ENCODE measurements at places on chromosomes 16 and 17.

GRCh38 chr17:68570526-68570925 lies 30.6 kb downstream of the FAM20A start:
- H3K27me3 ChIP-seq, result no peaks in the 10 kb centered on the region
- no peaks in the 10 kb centered on the region for H3K36me3 ChIP-seq
- no peak overlapping the region for H3K27ac ChIP-seq
- no peak overlapping the region for H3K4me3 ChIP-seq
- no peak for DNase-seq

GRCh38 chr16:72282362-72282761 lies 110.4 kb upstream of the PMFBP1 start:
- no peaks in the 10 kb centered on the region for H3K4me1 ChIP-seq
- H3K36me3 ChIP-seq, result no peaks in the 10 kb centered on the region
- no peak for DNase-seq
- no peaks in the 10 kb centered on the region for H3K27me3 ChIP-seq

DNA sequence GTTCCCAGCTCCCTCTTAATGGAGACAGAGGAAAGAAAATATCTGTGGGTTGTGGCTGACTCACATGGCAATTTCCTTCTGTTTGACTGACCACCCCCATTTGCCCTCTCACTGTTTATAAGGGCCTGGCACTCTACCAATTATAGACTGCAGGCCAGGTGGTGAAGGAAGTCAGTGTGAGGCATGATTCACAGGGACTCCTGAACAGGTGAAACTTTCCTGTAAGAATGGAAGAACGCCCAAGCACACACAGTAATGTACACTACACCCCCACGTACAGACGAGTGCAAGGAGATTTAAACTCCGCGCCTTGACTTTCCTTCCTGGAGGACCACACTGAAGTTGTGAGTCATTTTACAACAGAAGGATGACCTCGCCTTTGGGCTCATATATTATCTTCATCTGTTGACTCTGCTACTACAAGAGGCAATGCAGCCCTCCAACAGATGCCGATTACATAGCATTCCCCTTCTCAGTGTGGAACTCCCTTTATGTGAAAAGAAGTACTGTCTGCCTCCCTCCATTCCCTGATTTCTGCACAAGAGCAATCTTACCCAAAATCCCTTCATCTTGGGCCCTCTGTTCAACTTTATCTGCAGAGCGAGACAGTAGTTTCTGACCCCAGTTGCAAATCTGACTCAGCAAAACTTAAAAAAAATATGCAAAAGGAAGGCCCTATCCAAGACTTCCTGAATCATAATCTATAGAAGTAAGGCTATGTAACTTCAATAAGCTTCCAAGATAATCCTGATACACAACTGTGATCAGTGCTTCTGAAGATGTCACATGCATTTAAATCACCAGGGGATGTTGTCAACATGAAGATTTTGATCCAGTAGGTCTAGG lies 163.6 kb downstream of the SHISA6 start:
- H3K36me3 ChIP-seq, result no peaks in the 10 kb centered on the region
- no peaks in the 10 kb centered on the region for H3K27me3 ChIP-seq
- H3K4me3 ChIP-seq, result no peak overlapping the region
- H3K4me1 ChIP-seq, result no peaks in the 10 kb centered on the region

GRCh38 chr17:65177901-65178300 lies 40.7 kb downstream of the RGS9 start:
- no peaks in the 10 kb centered on the region for H3K4me1 ChIP-seq
- H3K27ac ChIP-seq, result no peak overlapping the region
- H3K27me3 ChIP-seq, result no peaks in the 10 kb centered on the region
- H3K36me3 ChIP-seq, result no peaks in the 10 kb centered on the region
- no peak overlapping the region for H3K4me3 ChIP-seq

DNA sequence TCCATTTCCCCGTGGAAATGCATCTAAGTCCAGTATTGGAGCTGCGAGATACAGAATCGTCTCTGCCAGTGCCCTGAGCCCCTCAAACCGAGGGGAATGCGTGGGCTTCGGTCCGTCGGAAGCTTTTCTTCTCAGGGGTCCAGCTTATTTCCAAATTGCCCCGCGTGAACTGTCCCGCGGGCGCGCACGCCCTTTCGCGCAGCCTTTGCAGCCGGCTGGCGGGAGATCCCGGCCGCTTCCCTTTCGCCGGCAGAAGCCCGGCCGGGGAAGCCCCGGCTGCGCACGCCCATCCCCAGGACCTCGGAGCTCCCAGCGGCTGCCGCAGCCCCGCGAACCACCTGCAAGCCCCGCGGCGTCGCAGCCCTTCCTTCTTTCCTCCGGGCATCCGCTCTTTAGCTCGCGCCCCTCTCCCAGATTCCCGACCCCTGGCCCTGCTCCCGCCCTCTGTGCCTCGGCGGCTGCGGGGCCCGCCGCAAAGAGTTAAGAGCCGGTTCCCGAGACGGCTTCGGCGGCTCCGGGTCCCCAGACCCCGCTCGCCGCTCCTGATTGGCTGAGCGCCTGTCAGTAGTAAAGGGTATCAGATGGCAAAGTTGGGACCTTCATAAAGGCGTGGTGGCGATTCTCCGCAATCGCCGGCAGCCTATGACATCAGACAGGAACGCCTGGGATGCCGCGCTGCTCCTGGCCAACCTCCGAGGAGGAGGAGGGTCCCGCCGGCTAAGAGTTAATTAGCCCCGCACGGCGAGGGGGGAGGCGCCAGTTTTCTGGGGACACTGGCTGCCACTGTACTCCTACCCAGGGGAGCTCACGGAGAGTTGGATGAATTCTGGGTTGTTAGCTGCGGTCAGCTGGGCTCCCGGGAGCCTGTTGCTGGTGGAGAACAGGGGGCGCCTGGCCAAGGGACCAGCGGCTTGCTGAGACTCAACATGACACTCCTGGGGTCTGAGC lies at the start of gene MYOCD:
MYOCD (plus strand) TSS at position 628 of the 948 bp plus-strand sequence; CDS start at position 927, 299 bp downstream.
- H3K36me3 ChIP-seq, result no peaks in the 10 kb centered on the region
- peaks cover 16% of the 10 kb centered on the region for H3K4me1 ChIP-seq

DNA sequence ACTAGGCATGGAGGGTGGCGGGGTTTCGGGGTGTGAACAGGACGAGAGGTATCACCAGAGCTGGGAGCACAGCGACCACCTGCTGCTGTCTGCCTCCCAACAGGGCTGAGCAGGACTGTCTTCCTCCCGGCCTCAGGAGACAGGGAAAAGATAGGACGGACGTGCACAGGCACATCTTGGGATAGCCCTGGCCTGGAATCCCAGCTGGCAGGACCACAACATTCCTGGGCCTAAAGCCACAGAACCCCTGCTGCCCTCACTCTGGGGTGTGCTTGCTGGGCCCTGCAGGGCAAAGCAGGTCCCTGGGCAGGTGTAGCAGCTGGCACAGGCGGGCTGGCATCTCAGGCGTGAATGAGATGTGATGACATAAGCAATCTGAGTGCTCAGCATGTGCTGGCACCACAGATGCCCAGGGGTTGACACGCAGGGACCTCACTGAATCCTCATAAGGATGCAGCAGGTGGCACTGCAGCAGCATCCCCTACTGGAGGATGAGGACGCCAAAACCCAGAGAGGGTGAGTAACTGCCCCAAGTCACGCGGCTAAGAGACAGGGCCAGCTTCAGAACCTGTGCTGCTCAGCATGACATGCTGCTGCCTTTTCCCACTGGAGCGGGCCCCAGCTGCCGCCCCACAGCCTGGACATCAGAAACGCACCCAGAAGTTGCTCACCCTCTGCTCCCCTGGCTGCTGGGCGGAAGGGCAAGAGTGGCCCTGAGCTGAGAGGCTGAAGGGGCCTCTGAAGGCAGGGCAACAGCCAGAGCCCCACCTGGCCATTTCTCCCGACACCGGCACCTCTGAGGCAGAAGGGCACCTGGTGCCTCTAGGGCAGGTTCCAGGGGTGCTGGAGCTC lies 7.1 kb downstream of the CORO7 start:
- no peak overlapping the region for H3K4me3 ChIP-seq
- no peak for DNase-seq
- no peaks in the 10 kb centered on the region for H3K27me3 ChIP-seq
- H3K4me1 ChIP-seq, result peaks cover 31% of the 10 kb centered on the region
- peaks cover 51% of the 10 kb centered on the region for H3K36me3 ChIP-seq
- no peak overlapping the region for H3K27ac ChIP-seq

- DNase-seq, result peak; percentile 87
- peaks cover 19% of the 10 kb centered on the region for H3K4me1 ChIP-seq
- peak overlapping the region; percentile 68 for H3K27ac ChIP-seq
- peaks cover 4% of the 10 kb centered on the region for H3K27me3 ChIP-seq
- H3K36me3 ChIP-seq, result no peaks in the 10 kb centered on the region
Measured at GRCh38 chr16:80931801-80932707, 74.6 kb downstream of the CMC2 start.

GRCh38 chr16:61146429-61146828 lies 889.8 kb downstream of the CDH8 start:
- no peak for DNase-seq
- H3K27me3 ChIP-seq, result no peaks in the 10 kb centered on the region
- no peak overlapping the region for H3K27ac ChIP-seq
- no peaks in the 10 kb centered on the region for H3K36me3 ChIP-seq

- no peaks in the 10 kb centered on the region for H3K27me3 ChIP-seq
- H3K4me1 ChIP-seq, result no peaks in the 10 kb centered on the region
- no peak overlapping the region for H3K4me3 ChIP-seq
- H3K27ac ChIP-seq, result no peak overlapping the region
- DNase-seq, result no peak
Measured at GRCh38 chr16:68997564-68997963, 107.9 kb upstream of the HAS3 start.

GRCh38 chr17:5355421-5356129 lies 63.9 kb downstream of the NUP88 start:
- H3K4me1 ChIP-seq, result peaks cover 7% of the 10 kb centered on the region
- no peak for DNase-seq
- H3K4me3 ChIP-seq, result no peak overlapping the region
- no peak overlapping the region for H3K27ac ChIP-seq
- H3K36me3 ChIP-seq, result peaks cover 95% of the 10 kb centered on the region

DNA sequence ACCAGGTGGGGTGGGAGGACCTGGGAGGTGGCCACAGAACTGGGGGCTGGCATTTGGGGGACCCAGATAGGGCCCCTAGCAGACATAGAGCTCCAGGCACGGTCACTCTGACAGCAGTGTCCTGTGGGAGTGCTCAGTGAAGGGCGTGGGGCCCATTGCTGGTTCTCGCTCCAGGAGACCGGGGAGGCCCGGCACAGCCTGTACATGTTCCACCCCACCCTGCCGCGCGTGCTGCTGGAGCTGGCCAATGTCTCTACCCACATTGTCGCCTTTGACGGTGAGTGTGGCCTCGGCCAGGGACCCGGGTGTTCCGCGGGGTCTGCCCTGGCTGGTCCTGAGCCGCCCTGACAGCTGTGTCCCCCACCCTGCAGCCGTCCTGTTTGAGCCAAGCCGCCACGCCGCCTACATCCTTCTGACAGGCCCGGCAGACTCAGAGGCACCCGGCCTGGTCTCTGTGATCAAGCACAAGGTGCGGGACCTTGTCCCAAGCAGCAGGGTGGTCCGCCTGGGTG lies 11.2 kb downstream of the RGS11 start:
- H3K36me3 ChIP-seq, result peaks cover 61% of the 10 kb centered on the region
- H3K27me3 ChIP-seq, result no peaks in the 10 kb centered on the region
- DNase-seq, result no peak
- H3K4me1 ChIP-seq, result peaks cover 16% of the 10 kb centered on the region

DNA sequence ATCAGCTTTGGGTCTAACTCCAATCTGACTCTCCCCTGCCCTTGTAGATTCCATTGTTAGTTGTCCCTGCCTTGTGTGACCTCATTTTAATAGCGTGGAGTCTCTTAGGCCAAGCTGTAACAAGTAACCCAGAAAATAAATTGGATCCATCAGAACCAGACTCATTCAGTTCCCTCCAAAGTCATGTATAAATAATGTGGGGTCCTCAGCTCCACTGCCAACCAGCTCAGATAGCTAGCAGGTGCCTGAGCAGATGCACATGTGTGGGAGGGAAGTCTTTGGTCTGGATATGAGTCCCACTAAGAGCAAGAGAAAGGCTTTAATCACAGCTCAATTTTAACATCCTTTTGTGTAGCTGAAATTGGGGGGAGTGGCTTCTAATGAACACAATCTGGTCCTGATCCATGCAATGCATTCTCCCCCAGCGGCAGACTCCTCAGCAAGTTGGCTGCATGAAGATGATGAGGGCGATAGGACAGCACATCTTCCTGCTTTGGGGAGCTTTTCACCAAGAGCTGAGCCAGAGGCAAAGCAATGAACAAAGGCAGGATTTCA lies 151.6 kb downstream of the ABCC12 start:
- no peaks in the 10 kb centered on the region for H3K27me3 ChIP-seq
- no peak for DNase-seq
- H3K4me1 ChIP-seq, result no peaks in the 10 kb centered on the region

- no peaks in the 10 kb centered on the region for H3K36me3 ChIP-seq
- DNase-seq, result peak; percentile 48
- H3K4me3 ChIP-seq, result no peak overlapping the region
- H3K4me1 ChIP-seq, result peaks cover 24% of the 10 kb centered on the region
- H3K27ac ChIP-seq, result no peak overlapping the region
Measured at GRCh38 chr16:66484453-66485213, 57.5 kb downstream of the BEAN1 start.

- no peaks in the 10 kb centered on the region for H3K36me3 ChIP-seq
- no peak overlapping the region for H3K4me3 ChIP-seq
- H3K4me1 ChIP-seq, result no peaks in the 10 kb centered on the region
- no peak overlapping the region for H3K27ac ChIP-seq
- no peaks in the 10 kb centered on the region for H3K27me3 ChIP-seq
Measured at GRCh38 chr16:59164461-59164860, 430.3 kb upstream of the GOT2 start.

DNA sequence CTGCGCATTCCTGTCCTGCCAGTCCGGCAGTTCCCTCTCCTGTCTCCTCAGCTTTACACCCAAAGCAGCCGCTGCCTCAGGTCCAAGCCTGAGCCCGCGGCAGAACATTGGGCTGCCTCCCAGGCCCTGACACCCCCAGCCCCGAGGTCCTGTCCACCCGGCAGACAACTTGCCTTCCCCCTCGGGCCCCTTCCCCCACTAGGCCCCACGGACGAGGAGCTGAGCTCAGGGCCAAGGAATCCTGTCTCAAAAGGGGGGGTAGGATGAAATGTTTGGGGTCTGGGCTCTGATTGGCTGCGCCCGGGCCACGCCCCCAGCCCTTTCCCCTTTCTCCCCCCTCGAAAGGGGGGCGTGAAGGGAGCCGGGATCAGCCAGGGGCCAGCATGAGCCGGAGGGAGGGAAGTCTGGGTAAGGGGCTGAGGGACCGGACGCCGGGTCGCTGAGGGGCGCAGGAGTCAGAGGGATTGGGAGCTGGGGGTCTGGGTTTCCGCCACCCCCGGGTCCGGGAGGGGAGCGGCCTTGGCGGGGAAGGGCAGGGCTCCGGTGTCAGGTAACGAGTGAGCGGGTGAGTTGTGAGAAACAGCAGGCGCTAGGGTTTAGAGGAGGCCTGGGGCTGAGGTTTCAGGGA lies at the start of gene CTF1:
CTF1 (plus strand) TSS at position 354 of the 628 bp plus-strand sequence; CDS start at position 384, 30 bp downstream.
- H3K27me3 ChIP-seq, result no peaks in the 10 kb centered on the region
- DNase-seq, result peak; percentile 85
- H3K4me3 ChIP-seq, result peak within 1 kb of the TSS; percentile 51

GRCh38 chr17:74089869-74090464 lies 113.5 kb upstream of the RPL38 start:
- no peak overlapping the region for H3K4me3 ChIP-seq
- H3K27ac ChIP-seq, result no peak overlapping the region
- H3K4me1 ChIP-seq, result no peaks in the 10 kb centered on the region
- H3K36me3 ChIP-seq, result no peaks in the 10 kb centered on the region
- H3K27me3 ChIP-seq, result peaks cover 40% of the 10 kb centered on the region
- DNase-seq, result no peak

GRCh38 chr16:65749506-65749905 lies 617.0 kb upstream of the CDH5 start:
- H3K36me3 ChIP-seq, result no peaks in the 10 kb centered on the region

GRCh38 chr16:19446300-19446846 lies 28.7 kb downstream of the TMC5 start:
- no peak overlapping the region for H3K27ac ChIP-seq
- no peaks in the 10 kb centered on the region for H3K4me1 ChIP-seq
- DNase-seq, result no peak
- no peak overlapping the region for H3K4me3 ChIP-seq
- H3K36me3 ChIP-seq, result no peaks in the 10 kb centered on the region
- H3K27me3 ChIP-seq, result peaks cover 6% of the 10 kb centered on the region

- peaks cover 2% of the 10 kb centered on the region for H3K27me3 ChIP-seq
- no peaks in the 10 kb centered on the region for H3K36me3 ChIP-seq
- DNase-seq, result no peak
- H3K4me1 ChIP-seq, result no peaks in the 10 kb centered on the region
Measured at GRCh38 chr16:27052007-27052406, 14.7 kb upstream of the C16orf82 start.

Data from suprapubic skin (tissue), 4 donors.